ENCODE measurements at places on chromosomes 7 and 10.

- DNase-seq, result no peak
These were observed 80.0 kb upstream of the FAM180A start for GRCh38 chr7:135828604-135829003.

DNA sequence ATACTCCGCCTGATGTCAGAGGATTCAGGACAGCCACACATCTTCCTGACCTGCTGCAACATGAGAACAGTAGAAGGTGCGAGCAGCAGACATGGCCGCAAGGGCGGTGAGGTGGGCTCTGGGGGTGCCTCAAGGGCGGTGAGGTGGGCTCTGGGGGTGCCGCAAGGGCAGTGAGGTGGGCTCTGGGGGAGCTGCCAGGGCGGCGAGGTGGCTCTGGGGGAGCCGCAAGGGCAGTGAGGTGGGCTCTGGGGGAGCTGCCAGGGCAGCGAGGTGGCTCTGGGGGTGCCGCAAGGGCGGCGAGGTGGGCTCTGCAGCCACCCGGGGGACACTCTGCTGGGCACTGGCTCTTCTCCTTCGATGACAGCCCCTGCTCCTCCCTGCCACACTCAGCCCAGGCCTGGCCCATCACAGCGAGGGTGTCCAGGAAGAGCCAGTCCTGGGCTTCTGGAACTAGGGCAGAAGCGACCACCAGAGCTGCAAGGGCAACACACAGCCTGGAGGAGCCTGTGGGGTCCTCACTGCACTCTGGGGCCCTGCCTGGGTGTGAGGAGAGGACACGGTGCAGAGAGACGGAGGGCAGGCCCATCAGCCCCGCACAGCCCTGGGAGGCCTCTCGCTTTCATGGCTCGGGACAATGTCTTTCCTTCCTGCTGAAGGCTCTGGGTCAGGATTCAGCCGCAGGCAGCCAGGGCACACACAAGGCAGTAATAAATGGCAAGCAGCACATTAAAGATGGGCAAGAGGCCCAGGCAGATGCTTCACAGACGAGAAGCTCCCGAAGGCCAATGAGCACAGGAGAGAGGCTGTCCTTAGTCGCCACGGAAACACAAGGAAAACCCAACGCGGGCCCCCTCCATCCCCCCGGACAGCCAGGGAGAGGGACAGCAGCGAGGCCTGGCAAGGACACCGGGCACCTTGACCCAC lies 42.5 kb downstream of the STK32C start:
- no peak for DNase-seq

DNA sequence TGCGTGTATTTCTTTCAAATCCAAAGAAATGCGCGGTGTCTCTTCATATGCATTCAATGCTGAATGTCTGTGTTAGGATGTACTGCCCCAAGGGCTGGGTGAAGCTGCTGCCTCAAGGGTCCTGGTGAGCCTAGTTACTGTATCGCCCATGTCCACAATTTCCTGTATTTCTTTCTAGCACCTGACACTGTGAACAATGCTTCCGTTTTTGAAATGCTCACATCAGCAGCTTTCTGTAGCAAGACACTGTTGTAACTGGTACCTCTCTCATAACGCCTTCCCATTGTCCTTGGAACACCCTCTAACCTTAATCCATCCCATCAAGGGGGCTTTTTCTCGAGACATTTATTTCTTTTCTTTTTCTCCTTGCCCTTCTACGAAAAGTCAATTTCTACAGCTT lies 25.1 kb downstream of the NRP1 start:
- DNase-seq, result no peak

- DNase-seq, result no peak
These were observed 548.0 kb downstream of the MAGI2 start for GRCh38 chr7:78905436-78905835.

DNA sequence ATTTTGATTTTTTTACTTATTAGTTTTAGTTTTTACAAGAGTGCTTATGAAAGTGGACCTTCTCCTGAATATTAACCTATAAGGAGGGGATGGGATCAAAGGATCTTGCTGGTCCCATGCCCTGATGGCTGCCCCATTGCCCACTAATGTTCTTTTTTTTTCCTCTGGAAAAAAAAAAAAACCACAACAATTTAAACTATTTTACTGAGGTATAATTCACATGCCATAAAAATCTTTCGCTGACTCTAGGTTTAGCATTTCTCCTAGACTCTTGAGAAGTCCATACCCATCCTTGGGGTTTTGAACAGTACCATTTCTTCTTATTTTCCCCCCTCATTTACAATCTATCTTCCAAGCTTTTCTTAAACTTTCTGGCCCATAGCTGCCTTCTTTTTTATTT lies 481.8 kb downstream of the TFEC start:
- no peak for DNase-seq

GRCh38 chr7:43394441-43395130 lies 188.3 kb upstream of the STK17A start:
- no peak for DNase-seq

- no peak for DNase-seq
These were observed 58.1 kb downstream of the INSIG1 start for GRCh38 chr7:155355745-155356144.

GRCh38 chr7:74311305-74311744 lies 22.1 kb downstream of the CLIP2 start:
- peak; percentile 66 for DNase-seq

DNA sequence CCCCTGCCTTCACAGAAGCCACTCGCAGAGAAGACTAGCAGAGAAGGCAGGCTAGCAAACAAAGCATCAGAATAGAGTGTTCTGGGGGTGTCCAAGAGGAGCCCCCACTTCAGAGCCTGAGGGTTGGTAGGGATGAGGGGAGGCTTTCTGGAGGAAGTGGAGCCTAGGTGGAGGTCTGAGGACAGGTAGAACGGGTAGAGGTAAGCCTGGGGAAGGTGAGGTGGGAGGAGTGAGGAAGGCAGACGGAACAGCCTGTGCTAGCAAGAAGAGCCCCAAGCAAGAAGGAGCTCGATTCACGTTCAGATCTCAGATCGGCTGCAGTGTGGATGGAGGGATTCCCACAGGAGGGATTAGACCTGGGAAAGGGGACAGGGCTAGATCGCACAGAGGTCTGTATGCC lies 66.0 kb upstream of the DUSP5 start:
- no peak for DNase-seq

- DNase-seq, result no peak
These were observed 80.0 kb upstream of the PCDH15 start for GRCh38 chr10:54880996-54881395.

DNA sequence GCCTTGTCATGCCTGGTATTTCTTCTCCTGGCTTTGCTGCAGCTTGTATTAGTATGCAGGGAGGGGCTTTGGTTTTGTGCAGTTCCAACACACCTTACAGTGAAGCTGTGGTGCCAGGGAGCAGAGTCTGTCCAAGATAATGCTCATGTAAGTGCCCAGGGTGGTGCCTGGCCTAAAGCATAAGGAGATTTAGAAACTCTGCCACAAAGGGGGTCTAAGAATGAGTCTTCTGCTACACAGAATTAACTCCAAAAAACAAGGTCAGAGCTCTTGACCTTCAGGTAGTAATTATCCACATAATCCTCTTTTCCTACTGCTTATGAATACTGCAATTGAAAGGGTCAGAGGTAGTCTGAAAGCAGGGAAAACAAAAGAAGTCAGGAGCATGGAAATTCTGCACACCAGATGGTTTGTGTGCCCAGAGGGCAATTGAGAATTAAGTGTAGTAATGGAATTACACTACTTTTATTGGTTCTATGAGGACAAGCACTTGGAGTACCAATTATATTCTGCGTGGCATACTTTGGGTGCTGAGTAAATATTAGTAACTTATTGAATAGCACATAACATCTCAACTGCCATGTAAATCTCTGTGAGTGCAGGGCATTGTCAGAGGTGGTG lies 121.5 kb downstream of the KAT6B start:
- no peak for DNase-seq

DNA sequence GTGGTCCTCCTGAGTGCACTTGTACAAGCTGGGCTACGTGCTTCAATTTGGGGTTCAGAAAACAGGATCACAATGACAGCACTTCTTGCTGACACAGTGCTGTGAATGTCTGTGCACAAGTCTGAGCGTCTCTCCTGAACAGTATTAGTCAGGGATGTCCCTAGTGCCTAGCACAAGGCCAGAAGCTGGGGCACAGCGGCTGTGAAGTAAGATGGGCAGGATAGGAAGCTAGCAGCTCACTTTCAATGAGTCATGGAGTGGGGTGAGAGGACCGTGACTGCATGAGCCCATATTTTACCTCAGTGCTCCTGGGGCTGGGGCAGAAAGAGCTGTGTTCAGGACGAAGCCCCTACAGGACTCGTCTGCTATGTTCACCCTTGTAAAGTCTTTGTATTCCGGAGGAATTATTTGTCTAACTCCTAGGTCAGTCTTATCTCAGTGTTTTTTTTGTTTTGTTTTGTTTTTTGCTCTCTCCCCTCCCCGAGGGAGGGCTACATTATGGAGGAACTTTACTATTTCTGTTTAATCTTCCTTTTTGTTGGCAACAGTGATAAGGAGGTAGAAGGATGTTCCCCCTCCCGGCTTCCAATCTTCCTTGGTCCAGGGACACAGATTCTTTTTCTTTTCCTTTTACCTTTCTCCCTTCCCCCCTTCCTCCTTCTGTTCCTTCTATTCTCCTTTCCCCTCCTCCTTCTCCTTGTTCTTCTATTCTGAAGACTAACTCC lies 2.8 kb upstream of the LRMDA start:
- no peak for DNase-seq

DNA sequence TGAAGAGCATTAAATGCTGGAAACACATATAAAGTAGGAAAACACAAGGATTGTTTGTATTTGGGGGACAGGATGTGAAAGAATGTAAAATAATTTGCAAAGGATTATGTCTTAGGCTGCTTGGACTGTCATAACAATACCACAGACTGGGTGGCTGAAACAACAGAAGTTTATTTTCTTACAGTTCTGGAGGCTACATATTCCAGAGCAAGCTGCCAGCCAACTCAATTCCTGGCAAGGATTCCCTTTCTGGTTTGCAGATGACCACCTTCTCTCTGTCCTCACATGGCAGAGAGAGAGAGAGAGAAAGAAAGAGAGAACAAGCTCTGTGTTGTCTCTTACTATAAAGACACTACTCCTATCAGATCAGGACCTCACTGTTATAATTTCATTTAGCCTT lies 8.8 kb upstream of the LAMB4 start:
- DNase-seq, result no peak

DNA sequence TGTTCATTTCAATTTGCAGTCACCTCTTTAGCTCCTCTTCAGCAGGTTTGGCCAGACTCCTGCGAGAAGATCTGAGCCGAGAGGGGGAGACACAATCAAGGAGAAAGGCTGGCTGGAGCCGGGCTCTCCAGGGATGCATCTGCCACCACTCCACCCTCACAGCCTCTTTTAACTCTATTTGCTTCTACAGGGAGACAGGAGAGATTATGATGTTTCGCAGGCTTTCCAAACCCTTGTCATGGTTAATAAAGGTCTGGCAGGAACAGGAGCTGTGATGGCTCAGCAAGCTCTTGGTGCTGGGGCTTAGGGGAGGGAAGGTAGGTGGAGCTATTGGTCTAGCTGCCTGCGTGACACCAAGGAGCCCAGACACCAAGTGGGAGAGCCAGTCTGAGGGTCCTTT lies 448.1 kb upstream of the PODXL start:
- DNase-seq, result peak; percentile 25

DNA sequence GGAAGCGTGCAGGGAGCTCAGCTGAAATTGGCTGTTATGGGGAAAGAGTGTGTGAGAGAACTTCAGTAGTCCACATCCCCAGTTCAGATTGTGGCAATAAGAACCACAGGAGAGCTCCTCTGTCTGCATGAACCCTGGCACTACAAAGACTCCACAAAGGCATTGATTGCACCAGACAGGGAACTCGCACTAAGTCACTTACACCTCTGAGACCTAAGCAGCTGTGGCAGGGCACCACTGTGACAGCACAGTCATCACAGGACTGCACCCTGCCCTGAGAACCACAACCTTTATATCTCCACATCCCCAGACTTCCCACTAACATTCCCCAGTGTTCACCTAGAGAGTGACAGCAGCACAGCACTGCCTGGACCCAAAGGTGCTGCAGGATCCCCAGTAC lies 226.8 kb downstream of the XPNPEP1 start:
- no peak for DNase-seq
